ENCODE measurements at places on chromosomes 16 and 17.

GRCh38 chr17:64226132-64226531 lies 36.9 kb downstream of the TEX2 start:
- DNase-seq, result no peak

- no peak for DNase-seq
Measured at GRCh38 chr17:80594431-80595269, 50.0 kb downstream of the RPTOR start.

DNA sequence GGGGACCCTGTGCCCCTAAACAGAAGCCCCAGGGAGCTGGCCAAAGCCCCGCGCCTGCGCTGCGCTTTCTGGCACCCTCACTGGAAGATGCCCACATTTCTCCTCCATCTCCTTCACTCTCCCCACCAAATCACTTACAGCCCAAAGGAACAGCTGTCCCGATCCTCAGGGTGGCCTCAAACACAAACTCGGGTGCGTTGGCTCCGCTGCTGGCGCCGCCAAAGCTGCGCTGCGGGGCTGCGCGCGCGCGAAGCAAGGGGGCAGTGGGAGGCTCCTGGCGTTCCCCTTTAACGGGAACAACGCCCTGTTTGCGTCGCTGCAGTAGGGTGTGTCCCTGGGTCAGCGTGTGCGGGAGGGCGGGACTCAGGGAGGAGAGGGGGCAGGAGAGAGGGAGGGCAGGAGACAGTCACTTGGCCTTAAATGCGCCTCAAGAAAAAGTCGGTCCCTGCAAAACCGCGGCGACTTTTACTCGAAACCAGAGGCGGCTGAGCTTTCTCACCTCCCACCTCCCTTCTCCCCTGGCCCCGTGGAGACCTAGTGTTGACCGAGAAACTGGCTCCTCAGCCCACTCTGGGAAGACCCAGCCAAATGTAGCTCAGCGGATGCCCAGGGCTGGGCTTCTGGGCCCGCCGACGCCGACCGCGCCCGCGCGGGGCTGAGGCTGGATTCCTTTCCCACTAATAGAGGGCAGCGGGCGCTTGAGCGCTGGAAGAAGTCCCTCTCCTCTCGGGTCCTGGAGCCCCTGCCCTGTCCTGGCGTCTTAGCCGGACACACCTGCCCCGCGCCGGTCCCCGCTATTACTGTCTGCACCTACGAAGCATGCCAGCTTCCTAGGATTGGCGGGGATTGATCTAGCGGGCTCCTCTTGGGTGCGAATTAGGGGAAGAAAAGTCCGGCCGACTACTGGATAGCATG lies 2.6 kb downstream of the PMP22 start:
- DNase-seq, result no peak

DNA sequence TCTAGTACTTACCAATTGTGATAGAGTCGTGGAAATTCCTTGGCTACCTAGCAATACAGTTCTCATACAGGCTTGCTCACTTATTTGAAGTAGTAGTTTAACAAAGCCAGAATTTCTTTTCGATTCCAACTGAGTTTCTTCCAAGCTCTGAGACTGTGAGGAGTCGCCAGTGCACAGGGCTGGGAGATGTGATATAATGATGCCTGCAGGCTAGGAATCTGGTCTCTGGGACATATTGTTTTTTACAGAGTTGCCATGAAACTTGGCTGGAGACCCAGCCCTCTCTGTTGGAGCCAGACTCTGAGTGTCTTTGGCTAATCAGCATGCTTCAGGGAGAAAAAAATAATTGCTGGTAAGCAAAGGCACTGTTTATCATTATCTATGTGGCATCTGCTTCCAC lies 698.8 kb upstream of the GOT2 start:
- DNase-seq, result no peak

DNA sequence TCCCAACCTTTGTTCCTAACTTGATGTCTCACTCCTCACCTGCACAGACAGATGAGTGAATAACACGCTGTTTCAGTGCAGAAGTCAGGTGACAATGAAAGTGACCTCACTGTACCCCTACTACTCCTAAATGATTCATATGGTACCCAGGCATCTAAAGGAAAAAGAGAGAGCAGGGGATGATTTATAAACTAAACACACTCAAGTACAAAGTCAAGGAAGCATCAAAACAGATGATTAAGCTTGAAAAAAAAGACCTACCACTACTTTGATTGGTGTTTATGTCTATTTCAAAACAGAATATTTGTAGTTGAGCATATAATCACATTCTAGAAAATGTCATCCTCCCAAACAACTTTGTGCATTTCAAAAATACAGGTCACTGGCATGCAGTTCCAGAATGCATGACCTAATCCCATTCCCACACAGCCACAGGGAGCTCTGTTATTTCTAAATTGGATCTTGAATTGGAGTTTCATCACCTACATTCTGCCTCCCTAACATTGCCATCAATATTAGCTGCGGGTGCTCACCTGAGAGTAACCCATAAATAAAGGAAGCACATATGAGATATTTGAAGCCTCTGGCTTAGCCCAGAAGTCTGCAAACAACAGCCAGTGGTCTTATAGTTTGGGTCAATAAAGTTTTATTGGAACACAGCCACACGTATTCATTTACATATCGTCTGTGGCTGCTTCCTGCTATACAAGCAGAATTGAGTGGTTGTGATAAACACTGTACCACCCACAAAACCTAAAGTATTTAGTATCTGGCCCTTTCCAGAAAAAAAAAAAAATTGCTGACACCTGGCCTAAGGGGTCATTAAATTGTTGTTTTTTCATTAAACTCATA lies 14.0 kb downstream of the HS3ST3A1 start:
- DNase-seq, result no peak

- no peak for DNase-seq
Measured at GRCh38 chr16:20538181-20538580, 38.0 kb downstream of the ACSM2B start.

GRCh38 chr17:67514998-67515397 lies 137.9 kb downstream of the PITPNC1 start:
- DNase-seq, result no peak

DNA sequence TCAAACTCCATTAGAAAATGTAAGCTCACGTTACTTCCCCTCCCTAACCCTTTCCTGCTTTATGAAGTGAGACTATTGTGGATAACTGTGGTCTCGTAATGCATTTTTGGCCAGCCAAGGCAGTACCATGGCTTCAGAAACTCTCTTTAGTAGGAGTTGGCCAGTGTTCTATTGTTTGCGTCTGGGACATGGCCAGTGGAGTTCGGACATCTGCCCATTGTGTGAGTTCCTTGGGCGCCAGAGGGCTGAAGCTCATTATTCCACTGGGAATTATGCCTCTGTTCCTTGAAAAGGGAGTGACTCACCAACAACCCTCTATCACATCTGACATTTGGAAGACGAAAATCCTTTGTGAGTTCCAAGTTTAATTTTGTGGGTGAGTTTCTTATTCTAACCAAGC lies 319.5 kb upstream of the SOX9 start:
- no peak for DNase-seq

DNA sequence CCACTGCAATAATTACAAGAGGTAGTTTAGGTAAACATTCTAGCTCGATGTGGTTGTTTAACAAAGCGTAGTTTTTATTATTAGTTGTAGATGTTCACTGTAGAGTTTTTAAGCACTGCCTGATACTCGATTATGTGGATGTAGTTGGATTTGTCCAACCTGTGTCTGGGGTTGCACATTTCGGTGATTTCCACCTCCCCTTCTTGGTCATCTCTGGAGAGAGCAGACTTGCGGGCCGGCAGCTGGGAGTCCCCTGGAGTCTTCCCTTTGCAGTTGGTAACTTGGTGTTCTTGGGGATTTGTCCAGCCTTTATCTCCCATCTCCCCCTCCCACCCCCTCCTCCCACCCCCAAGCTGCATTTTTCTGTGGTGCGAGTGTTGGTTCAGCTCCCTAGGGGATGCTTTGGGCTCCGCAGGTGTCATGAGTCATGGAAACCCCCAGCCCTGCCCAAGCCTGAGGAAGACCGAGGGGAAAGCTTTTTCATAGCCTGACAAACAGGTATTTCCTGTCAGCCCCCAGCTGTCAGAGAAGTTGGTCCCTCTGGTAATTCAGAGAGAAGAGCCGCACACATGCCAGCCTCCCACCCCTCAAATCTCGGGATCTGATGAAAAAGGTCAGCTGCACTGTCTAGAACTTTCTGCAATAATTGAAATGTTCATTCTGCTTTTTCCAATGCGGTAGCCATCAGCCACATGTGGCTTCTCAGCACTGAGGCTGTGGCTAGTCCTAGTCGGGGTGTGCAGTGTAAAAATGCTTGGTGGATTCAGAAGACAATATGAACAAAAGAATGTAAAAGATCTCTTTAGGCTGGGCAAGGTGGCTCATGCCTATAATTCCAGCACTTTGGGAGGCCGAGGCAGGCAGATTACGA lies 50.3 kb downstream of the KSR1 start:
- no peak for DNase-seq

- no peak for DNase-seq
Measured at GRCh38 chr17:8985054-8985701, 19.7 kb upstream of the PIK3R5 start.

DNA sequence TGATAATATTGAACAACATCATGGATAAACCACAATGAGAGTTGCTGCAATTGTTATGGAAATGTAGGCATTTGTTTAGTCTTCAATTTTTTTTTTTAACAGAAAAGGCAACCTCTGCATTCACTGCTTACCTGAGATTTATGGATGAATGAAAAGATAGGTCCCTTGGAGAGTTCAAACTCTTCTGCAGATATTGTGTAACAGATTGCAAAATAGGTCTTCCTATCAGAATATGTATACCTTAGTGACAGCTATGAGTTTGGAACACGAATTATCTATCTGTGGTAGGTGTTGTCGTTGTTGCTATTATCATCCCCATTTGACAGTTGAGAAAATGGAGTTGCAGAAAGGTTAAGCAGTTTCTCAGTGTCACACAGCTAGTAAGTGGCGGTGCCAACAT lies 1.2 kb upstream of the KCNJ16 start:
- DNase-seq, result no peak

DNA sequence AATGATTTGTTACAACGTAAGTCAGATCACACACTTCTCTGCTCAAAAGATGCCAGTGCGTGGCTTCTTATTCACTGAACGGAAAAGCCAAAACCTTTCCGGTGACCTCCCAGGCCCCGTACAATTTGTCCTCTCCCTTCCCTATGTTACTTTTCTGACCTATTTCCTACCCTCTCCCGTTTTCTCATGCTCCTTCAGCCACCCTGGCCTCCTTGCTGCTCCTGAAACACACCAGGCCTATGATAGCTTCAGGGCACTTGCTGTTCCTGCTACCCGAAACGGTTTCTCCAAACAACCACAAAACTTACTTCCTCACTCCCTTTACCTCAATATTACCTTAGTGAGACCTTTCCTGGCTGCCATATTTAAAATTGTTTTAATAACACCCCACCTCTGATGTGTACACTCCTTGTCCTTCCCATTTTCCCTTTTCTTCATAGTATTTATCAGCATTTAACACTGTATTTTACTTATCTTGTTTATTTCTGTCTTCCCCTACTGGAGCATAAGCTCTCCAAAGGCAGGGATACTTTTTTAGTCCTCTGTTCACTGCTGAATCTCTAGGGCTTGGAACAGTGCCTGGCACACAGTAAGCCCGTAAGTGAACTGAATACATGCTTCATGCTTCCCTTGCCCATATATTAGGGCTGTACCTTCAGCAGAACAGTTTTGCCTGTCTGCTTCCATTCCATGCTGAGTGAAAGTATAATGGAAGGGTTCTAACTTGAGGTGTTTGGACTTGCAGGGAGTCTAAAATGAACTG lies 10.9 kb upstream of the ARL2BP start:
- DNase-seq, result no peak

GRCh38 chr17:81142301-81143199 lies 22.8 kb upstream of the PVALEF start:
- DNase-seq, result no peak

GRCh38 chr16:24087891-24088410 lies 168.2 kb upstream of the CACNG3 start:
- no peak for DNase-seq

- no peak for DNase-seq
Measured at GRCh38 chr17:62690168-62690897, 62.9 kb downstream of the MRC2 start.

DNA sequence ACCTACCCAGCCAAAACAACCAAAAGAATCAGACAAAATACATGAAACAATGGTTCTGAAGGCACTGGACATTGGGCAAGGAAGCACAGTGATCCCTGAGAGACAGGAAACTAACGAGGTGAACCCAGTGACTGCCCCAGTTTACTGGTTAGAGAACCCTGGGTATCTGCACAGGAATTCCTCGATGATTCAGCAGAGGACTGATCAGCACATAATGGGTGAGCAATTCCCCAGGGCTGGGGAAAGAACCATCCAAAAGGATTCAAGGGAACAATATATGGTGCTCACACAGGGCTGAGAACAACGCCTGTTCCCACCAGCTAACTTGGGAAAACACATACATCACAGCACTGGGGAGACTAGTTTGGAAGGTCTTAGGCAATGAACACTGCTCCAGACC lies 167.2 kb downstream of the PARN start:
- DNase-seq, result no peak

DNA sequence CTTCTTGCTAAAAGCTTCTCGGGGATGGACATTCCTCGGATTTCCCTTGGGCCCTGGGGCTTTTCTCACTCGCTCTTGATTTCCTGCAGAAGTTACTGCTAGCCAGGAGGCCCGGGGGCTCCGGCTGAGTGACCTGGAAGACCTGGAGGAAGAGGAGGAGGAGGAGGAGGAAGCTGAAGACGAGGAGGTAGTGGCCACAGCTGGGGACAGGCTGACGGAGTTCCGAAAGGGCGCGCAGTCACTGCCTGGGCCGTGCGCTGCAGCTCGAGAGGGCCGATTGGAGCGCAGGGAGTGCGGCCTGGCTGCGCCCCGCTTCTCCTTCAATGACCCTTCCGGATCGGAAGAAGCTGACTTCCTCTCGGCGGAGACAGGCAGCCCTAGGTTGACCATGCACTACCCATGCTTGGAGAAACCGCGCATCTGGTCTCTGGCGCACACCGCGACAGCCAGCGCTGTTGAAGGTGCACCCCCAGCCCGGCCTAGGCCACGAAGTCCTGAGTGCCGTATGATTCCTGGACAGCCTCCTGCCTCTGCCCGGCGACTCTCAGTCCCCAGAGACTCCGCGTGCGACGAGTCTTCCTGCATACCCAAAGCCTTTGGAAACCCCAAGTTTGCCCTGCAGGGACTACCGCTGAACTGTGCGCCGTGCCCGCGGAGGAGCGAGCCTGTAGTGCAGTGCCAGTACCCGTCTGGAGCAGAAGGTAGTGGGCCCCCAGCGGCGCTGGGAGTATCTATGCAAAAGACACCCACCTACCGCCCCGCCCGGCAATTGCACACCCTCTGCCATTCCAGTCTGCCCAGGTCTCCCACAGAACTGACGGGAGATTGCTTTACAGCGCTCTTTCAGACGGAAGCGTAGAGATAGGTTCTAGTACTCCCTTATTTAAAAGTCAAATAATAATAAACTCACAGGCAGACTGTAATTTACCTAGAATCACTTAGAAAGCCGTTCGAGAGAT lies 4.9 kb downstream of the IRX6 start:
- no peak for DNase-seq

- no peak for DNase-seq
Measured at GRCh38 chr17:6528557-6528956, 27.8 kb downstream of the PITPNM3 start.
